ENCODE measurements at places on chromosomes 3 and 15.

GRCh38 chr3:30469133-30469532, 137.3 kb upstream of the TGFBR2 start:
- DNase-seq: no peak

GRCh38 chr3:17367171-17367570, 375.3 kb downstream of the TBC1D5 start:
- DNase-seq: no peak

DNA sequence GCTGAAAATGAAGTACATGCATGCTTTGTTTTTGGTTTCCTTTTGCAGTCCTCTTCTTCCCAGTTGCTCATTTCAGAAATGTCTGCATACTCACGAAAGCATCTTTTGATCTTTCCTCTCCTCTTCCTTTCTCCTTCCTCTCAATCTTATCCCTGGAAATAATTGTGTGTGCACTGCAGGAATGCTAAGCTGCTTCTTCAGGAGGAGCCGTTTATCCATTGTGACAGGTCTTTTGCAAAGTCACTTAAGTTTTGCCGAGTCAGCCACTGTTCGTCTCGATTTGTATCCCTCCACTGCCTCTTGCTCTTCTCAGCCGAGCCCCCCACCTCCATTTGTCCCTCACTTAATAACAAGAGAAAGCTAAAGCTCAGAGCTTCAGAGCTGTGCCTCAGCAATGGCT, 597.6 kb downstream of the AGBL1 start:
- DNase-seq: no peak

GRCh38 chr15:59335207-59335786, 37.4 kb downstream of the MYO1E start:
- no peak for DNase-seq

GRCh38 chr15:44082558-44083157, 112.4 kb downstream of the FRMD5 start:
- DNase-seq: no peak

DNA sequence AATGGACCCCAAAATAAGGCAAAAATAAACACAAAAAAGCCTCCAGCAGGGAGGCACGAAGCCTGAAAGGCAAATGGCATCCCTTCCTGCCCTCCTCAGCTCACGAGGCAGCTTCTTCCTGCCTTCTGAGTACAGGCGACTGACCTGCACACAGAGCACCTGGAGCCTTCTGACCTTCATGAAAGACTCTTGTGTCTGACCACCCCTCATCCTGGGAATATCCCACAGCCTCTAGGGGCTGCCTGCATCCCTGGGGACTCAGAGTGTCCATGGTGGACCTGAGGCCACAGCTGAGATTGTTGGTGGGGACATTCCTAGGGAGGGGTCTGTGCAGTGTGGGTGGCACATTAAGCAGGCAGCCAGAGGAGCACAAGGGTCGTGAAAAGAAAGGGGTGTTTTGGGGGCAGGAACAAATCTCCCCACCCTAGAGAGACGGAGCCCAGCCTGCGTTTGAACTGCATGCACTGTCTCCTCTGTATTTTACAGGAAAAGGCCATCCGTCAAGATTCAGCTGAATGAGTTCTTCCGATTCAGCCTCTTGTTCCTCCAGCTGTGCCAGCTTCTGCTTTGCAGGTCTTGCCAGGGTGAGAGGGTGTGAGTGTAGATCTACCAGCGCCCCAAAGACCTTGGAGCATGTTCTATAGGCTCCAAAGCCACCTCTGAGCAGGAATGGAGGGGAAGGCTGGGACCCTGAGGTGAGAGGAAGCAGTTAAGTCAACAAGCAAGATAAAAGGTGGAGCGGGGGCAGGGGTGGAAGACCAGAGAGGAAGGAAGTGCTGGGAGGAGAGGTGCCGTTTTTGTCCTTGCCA, 80.4 kb upstream of the MEF2A start:
- DNase-seq: no peak

GRCh38 chr3:179887295-179887943, 149.3 kb downstream of the PEX5L start:
- no peak for DNase-seq

- DNase-seq: no peak
Observed at GRCh38 chr3:197858133-197858532, 67.1 kb downstream of the LRCH3 start.

GRCh38 chr3:157115069-157116006, 44.6 kb downstream of the CCNL1 start:
- DNase-seq: no peak

Measured in activated CD4-positive, alpha-beta T cell treated with anti-CD3 and anti-CD28 coated beads, Interleukin-10, Interleukin-2, amounts not matched to agents 100 ng/mL and 50 ng/mL, durations not matched to agents 16 hours and 8 hours (primary cell).